ENCODE measurements at places on chromosomes 12 and 14. TPM values are rescaled to one million over a fixed set of nuclear protein-coding genes. Genes with fewer than 3 reads are reported as not detected.

GPR65 gene
- not detected for total RNA-seq

RNF212B gene
- total RNA-seq, result not detected

TRIM9 gene
- 13.7 TPM for total RNA-seq

GNB3 gene
- total RNA-seq, result 1.5 TPM

TAS2R30 gene
- total RNA-seq, result not detected

ZDHHC22 gene
- total RNA-seq, result 0.21 TPM

R3HDM2 gene
- 8.5 TPM for total RNA-seq

STAC3 gene
- total RNA-seq, result 0.61 TPM

OTOGL gene
- total RNA-seq, result not detected

TAS2R42 gene
- total RNA-seq, result not detected

VSX2 gene
- total RNA-seq, result not detected

MYF6 gene
- total RNA-seq, result not detected

TSPAN19 gene
- total RNA-seq, result not detected

SLC17A8 gene
- 0.03 TPM for total RNA-seq

TMEM229B gene
- 0.19 TPM for total RNA-seq

TBX3 gene
- 38.2 TPM for total RNA-seq
